ENCODE measurements at places on chromosomes 5 and 9.

- peak; percentile 9 for DNase-seq
Observed at GRCh38 chr5:33299621-33300208, 141.1 kb upstream of the TARS1 start.

GRCh38 chr9:93343663-93344062, 107.8 kb upstream of the FAM120A start:
- no peak for DNase-seq

DNA sequence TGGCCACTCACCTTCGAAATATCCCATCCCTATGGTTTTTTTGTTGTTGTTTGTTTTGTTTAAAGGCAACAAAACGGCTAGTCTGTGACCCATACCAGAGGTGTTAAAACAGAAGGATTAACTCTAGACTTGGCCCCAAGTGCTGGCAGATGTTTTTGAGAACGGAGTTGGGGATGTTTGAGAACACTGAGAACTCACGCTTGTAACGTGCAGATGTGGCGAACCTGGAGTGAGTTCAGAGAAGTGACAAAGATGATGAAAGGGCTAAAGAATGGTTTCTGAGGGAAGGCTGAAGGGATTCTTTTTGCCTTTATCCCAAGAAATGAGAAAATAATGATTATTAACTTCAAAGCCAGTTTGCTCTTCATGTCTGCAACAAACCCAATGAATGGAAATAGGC, 286.5 kb downstream of the ZNF608 start:
- no peak for DNase-seq

DNA sequence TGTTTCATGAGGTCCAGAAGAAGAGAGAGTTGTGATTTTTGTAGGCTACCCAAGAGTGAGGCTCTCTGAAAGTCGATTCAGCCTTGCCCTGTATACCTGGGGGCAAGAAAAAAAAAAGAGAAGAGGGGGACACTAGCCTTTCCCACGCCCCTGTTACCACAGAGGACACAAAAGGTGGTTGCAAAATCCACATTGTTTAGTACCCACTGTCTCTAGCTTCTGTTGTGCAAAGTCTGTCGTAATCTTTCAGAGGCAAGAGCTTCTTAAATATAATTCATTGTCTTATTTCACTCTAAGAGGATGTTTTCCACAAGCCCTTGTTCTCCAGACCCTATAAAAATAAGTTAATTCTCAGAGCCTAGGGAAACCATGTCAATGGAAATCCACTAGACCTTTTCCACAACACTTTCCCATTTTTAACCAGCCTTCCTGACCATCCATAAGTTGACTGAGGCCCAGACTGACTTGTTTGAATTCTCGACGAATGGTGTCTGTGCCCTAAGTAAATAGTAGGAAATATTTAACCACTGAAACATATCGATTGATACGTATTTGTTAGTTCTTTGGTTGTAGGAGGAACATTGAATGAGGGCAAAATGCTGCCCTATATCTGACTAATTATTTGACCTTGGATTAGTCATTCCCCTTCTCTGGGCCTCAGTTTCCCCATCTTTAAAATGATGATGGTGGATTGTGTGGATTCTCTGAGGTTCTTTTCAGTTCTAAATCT, 182.7 kb downstream of the PAPPA start:
- DNase-seq: no peak

GRCh38 chr5:170636801-170637477, 133.1 kb downstream of the KCNIP1 start:
- no peak for DNase-seq

DNA sequence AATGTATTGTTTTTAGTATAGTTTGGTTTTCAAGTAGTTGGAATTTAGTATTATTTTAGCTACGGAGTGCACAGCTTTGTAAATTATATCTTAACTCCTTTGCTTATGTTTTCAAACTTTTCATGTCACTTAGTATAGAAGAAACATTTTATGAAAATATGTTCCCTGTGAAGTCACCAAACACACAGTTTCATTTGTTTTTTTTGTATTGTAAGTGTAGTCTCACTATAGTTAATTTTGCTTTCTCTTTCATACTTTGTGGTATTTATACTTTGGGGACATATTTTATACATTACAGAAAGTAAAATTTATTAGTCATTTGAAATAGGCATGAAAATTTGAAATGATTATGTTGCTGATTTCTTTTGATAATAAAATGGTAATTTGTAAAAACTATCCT, 5.0 kb downstream of the CHSY3 start:
- DNase-seq: no peak

- no peak for DNase-seq
Observed at GRCh38 chr5:32539981-32540845, 45.1 kb upstream of the SUB1 start.

- DNase-seq: no peak
Observed at GRCh38 chr5:40503439-40503838, 176.3 kb upstream of the PTGER4 start.

DNA sequence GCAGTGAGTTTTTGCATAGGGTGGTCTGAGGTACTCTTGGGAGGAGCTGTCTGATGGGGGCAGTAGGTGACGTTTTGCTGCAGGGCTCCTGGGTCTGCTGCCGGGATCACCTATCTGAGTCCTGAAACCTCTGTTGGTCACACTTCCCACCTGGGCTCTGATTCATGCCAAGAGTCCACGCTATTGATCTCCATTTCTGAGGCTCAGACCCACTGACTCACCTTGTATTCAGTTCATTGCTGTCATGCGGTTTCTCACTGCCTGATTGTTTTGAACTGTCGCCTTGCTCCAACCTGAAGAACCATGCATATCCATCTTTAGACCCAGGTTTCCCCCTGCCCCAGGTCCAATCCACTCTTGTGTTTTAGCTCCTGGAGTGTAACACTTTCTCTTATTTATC, 101.3 kb downstream of the NPR3 start:
- no peak for DNase-seq

DNA sequence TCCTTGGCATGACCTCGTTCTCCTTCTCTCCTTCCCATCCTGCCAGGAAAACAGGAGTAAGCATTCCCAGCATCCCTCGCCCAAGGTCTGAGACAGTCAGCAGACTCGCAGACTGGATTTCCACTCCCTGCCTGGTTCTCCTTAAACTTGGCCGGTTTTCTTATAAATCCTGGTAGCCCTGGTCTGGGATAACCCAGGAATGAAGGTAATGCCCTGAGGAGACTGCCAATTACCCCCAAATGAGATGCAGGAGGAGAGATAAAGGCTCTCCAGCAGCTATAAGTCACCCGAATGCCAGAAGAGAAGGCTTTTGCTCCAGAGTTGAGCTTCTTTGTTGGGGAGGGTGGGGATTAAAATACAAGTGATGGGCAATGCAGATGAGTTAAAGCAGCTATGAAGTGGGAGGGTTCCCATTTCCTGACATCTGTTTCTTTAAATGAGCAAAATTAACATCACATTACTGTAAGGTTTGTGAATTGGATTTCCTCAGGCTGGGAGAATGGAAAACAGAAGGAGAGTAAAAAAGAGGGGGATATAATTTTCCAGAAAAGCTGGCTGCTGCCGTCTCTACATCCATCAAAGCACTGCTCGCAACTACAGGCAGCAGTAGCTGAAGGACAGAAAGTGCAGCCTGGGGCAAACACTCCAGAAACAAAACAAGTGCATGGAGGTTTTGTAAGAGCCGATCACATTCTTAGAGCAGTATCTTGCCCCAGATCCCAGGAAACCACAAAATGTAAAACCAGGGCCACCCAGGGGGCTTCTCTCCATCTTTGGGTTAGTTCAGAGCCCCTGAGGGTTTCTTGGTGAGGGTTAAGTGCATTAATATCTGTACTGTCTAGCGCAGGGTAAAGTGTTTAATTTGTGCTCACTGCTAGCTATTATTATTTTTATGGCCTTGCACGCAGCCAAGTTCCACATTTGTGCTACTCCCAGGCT, 177.6 kb upstream of the PANK3 start:
- no peak for DNase-seq

- DNase-seq: no peak
Observed at GRCh38 chr5:85500869-85501268, 1116.2 kb upstream of the EDIL3 start.

DNA sequence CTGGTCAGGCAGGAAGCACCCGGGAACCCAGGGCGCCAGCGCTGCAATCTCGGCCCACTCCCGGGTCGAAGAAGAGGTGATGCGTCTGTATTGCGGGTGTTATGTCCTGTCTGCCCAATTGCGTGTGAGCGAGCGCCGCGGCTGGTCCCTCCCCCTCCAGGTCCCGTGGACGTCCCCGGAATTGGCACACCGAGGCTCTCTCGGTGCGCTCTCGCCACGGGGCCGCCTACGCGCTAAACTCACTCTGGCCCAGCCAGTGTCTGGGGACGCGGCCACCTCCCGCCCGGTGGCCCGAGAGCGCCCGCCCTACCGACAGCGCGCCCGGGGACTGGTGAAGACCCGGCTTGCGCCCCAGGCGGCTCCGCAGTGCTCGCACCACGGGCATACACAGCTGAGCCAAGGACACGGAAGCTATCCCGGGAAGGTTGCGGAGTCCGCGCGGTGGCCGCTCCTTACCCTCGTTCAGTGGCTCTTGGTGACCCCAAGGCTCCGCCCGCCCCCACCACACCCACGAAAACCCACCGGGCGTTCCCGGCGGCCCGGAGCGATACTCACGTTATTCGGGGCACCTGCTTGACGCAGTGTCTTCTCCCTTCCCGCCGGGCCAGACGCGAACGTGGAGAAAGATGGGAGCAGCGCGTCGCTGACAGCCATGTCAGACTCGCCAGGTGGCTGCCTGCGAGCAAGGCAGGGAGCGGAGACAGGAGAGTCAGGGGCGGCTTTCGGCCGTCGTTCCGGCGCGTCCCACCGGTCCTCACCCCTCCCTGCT, 1.0 kb downstream of the KLF4 start:
- peak; percentile 43 for DNase-seq

DNA sequence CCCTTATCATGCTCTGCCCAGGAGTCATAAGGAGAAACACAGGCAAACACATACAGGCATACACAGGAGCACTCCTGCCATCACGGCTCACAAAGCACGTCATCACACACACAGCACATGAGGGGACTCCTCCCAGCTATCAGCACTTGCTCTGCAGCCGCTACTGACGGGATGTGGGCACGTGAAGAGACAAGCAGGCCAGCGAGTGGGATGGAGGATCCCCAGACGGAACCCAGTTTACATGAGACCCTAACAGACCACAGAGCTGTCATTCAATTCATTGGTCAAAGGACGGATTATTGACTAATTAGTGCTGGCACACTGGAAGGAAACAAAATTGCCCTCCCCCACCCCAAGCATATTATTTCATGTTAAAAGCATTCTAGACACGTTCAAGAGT, 53.6 kb downstream of the SEMA4D start:
- DNase-seq: no peak

- peak; percentile 79 for DNase-seq
Observed at GRCh38 chr5:138032572-138033385, at the start of gene FAM13B. Gene FAM13B (minus strand): TSS chr5:138033079. CDS start chr5:138019111, 13,968 bp downstream.

GRCh38 chr9:8229226-8229625, 429.6 kb upstream of the DMAC1 start:
- DNase-seq: no peak

DNA sequence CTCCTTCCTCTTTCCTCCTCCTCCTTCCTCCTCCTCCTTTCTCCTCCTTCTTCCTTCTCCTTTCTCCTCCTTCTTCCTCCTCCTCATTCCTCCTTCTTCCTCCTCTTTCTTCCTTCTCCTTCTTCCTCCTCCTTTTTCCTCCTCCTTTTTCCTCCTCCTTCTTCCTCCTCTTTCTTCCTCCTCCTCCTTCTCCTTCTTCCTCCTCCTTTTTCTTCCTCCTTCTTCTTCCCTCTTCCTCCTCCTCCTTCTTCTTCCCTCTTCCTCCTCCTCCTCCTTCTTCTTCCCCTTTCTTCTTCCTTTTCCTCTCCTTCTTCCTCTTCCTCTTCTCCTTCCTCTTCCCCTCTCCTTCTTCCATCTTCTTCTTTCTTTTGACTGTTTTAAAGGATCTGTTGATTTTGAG, 538.8 kb downstream of the TMEM38B start:
- no peak for DNase-seq

DNA sequence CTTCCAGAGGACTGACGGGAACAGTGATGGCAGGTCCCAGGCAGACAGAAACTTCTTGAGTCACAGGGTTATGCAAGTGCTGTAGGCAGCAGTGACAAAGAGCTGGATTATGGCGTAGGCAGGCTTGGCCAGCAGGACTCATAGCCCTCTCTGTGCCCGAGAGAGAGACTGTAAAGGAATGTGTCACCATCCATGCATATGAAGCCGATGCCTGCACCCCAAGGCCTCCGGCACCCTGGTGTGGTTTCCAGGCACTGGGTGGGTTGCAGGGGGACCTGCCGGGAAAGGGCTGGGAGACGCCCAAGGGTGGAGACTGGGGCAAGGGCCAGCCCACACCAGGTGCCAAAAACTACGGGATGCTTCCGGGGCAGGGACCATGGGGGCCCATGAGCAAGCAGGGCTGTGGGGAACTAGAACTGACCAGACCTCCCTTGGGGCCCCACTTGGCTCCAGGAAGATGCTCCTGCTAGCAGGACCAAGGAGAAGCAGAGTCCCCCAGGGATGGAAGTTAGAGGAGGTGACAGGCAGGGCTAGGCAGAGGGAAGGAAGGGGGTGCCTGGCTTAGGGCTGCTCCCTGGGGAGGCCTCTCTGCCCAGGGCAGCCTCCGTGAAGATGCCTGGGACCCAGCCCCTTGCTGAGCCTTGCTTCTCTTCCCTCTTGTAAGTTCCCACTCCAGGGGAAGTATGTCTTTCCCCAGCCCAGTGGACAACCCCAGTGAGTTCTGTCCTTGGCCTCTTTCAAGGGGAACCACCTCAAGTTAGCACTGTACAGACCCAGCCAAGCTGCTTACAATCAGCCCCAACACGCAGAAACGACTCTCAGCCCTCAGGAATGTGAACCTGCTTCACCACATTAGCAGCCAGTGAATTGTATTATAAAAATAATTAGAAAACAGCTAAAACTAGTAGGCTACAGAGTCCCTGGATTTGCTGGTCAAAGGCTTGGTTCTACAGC, 10.5 kb upstream of the IPPK start:
- DNase-seq: no peak

- DNase-seq: no peak
Observed at GRCh38 chr5:137315534-137316345, 183.4 kb downstream of the SPOCK1 start.

- no peak for DNase-seq
Observed at GRCh38 chr9:116716438-116716837, 29.3 kb downstream of the TRIM32 start.

DNA sequence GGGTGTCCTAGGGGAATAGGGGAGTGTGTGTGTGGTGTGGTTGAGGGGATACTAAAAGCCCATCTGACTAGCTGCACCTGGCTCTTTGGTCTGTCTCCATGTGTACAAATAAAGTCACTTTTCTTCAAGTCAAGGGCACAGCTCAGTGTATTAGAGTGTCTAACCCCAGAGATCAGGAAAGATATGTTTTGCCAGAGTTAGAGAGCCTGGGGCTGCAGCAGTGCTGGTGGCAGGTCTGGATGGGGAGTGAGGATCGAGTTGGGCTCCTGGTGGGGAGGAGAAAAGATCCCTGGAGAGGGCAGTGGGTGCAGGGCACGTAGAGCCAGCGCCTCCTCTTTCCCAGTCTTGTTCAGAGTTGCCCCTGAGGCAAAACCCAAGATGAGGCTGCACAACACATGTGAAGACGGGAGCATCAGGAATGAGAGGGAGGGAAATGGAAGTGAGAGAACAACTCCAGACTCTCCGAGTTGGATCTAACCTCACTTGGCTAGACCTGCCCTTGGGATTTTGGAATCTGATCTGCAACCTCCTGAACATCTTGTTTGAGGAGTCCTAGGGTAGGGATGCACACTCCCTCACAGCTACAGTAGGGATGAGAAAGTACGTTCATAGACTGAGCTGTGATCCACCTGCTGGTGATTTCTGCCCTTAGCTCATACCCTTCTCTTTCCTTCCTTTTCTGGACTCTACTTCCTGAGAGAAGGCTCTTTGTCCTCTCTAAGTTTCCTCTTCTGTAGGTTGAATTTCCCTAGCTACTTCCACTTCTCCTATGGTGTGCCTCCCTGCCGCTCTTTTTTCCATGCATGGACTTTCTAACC, 309.9 kb downstream of the ZSWIM6 start:
- no peak for DNase-seq

GRCh38 chr9:37999588-38000189, 69.3 kb downstream of the SHB start:
- DNase-seq: no peak
